ENCODE measurements at places on chromosomes 3 and 15.

GRCh38 chr3:70621451-70621850, 309.0 kb upstream of the MDFIC2 start:
- no peak for DNase-seq

- DNase-seq: no peak
These were observed 98.9 kb upstream of the FRMD4B start for GRCh38 chr3:69484507-69485393.

- DNase-seq: no peak
These were observed 63.8 kb upstream of the GLCE start for GRCh38 chr15:69096626-69097025.

GRCh38 chr3:126665959-126666657, 11.2 kb upstream of the TXNRD3 start:
- no peak for DNase-seq

DNA sequence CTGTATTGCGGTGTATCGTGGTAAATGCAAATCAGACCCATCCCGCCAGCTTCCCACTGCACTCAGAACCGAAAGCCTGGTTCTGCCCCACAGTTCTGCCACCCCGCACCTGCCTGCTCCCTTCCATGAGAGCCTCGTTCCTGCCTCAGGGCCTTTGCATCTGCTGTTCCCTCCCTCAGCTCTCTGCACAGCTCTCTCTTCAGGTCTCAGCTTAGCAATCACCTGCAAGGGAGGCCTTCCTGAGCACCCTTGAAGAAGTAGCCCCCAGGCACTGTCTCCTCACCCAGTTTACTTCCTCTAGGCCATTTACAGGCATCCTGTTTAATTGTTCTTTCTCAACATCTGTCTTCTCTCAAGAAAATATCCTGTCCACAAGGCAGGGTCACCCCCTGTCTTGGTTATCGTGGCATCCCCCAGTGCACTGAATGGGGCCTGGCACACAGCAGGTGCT, 13.3 kb upstream of the IQSEC1 start:
- DNase-seq: no peak

- DNase-seq: no peak
These were observed 361.9 kb upstream of the CFAP20DC start for GRCh38 chr3:59411694-59412093.
